ENCODE measurements at places on chromosomes 3 and 15. TPM values are rescaled to one million over a fixed set of nuclear protein-coding genes. Genes with fewer than 3 reads are reported as not detected.

- peak; percentile 29 for DNase-seq
Measured at GRCh38 chr3:141530415-141530768, 43.6 kb downstream of the RASA2 start.

DNA sequence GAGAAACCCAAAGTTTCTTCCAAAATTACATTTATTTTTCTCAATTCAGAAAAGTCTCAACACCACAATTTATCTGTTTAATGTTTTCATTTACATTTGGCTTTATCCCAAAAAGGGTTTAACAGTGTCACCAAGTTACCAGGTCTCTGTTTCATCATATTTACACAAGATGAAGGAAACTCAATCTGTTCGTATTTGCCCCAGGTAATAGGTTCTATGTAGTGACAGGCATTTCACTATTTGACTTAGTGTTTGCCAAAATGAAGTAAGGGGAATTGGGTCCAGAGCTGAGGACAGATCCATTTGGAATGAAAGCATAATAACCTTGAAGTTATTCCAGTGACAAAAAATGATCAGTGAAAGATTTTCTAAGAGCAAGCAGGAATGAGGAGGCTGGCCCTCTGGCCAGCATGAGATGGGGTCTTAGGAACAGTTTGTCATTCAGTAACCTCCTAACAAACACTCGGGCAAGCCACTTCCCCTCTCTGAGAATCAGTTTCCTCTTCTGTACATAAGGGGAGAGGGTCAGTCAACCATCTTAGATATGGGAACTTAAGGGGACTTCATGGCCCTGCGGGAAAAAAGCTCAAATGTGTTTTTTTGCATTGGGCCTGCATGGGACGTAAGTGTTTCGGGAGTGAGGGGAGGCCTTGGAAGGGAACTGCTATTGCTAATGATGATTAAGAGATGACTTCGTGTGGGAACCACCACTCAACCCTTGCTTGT is 31.8 kb downstream of the UMPS start:
- DNase-seq, result no peak

GRCh38 chr3:4821975-4822374 is 157.3 kb upstream of the BHLHE40 start:
- DNase-seq, result no peak

DNA sequence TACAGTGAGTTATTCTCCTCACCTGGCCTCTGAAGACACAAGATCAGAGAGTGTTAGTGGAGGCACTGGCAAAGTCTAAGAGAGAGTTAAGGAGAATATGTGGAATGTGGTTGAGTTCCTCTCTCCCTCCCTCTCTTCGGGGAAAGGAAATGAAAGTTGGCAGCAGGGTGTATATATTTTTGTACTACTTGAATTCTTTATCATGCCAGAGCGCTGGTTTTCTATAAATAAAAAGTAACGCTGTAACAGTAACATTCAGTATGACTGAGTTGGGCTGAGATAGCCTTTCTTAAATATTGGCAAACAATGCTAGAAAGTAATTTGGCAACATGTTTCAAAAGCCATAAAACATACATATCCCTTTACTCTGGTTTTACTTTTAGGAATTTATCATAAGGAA is 77.5 kb upstream of the TNFAIP8L3 start:
- no peak for DNase-seq

Gene MORC1
- not detected for total RNA-seq

DNA sequence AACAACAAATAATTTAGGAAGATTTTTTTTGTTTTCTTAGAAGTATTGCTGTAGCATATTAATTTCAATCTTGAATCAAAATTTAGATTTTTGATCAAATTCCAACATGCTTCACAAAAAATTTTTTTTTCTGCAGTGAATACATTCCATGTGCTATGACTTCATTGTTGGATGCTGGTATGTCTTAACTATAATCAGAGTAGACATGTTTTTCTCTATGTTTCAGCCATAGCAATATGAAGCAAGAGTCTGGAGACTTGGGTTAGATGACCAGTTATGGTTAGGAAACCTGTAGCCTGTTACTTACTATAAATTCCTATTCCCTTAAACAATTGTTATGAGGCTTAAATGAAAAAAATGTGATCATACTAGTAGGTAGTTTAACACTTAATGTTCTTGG is 176.1 kb upstream of the CHL1 start:
- DNase-seq, result no peak

DNA sequence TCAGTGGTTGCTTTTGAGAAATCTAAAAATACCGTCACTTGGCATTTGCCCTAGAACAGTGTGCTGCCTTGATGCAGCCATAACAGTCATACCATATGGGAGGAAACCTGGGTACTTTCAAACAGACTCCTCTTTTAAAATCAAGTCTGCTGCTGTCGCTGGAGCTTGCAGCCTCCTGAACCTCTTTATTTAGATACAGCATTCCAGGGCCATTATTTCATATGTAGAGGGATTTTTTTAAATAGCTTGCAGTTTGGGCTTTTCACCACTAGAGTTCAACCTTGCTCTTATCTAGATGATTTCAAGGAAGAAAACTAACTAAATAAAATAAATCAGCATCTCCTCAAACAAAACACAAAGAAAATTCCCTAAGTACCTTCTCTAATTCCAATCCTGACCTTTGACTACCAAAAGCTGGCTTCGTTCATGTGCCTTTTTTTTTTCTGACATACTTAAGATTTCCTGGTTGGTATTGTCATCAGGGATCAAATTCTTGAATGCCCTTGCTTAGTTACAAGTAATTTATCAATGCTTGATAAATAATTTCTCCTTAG is 111.6 kb downstream of the KBTBD8 start:
- peak; percentile 47 for DNase-seq

GRCh38 chr15:80787316-80787715 is 8.1 kb downstream of the CEMIP start:
- DNase-seq, result no peak

GRCh38 chr3:158775426-158776410 is 26.1 kb upstream of the MFSD1 start:
- no peak for DNase-seq
